ENCODE measurements at places on chromosomes 3 and 15.

DNA sequence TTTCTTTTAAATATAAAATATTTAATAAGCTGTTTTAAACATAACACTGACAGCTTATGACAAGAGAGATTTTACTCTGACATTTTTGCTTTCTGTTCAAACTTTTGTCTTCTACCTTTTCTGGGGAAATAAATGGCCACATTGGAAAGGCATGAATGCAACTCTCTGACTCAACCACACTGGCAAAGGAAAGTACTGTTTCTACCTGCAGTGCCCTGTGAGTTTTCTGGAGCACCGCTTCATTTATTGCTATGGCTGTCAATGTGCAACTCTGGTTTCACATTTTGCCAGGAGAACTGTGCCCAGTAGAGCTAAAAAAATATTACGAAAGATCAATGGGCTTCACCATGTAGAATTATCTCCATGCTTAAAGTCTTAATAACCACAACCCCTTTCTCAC, 15.1 kb downstream of the PDZRN3 start:
- DNase-seq = no peak
- H3K4me1 ChIP-seq = no peaks in the 10 kb centered on the region
- no peak overlapping the region for H3K4me3 ChIP-seq
- peaks cover 4% of the 10 kb centered on the region for H3K27me3 ChIP-seq
- no peak overlapping the region for H3K27ac ChIP-seq
- no peaks in the 10 kb centered on the region for H3K36me3 ChIP-seq

DNA sequence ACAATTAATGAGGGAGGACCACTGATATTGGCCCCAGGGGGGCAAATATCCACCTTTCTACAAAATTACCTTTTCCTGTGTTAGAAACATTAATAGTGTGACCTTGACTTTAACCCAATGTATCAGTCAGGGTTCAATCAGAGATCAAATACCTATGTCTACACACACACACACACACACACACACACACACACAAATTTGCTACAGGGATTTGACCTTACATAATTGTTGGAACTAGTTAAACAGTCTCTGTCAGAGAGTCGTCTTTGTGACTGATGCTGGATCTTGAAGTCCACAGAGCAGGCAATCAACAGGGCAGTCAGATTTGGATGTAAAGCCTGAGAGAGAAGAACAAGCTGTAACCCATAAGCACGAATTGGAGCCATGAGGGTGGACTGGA, 32.5 kb downstream of the TM4SF4 start:
- no peak for DNase-seq
- no peak overlapping the region for H3K27ac ChIP-seq
- H3K27me3 ChIP-seq = peaks cover 3% of the 10 kb centered on the region
- no peak overlapping the region for H3K4me3 ChIP-seq

GRCh38 chr3:4416961-4417360, 50.1 kb downstream of the SUMF1 start:
- H3K27ac ChIP-seq = no peak overlapping the region
- no peaks in the 10 kb centered on the region for H3K4me1 ChIP-seq
- H3K27me3 ChIP-seq = no peaks in the 10 kb centered on the region
- no peak overlapping the region for H3K4me3 ChIP-seq
- H3K36me3 ChIP-seq = peaks cover 4% of the 10 kb centered on the region
- DNase-seq = no peak

GRCh38 chr3:45042162-45042561, 16.1 kb downstream of the CLEC3B start:
- no peak overlapping the region for H3K4me3 ChIP-seq
- H3K4me1 ChIP-seq = peaks cover 26% of the 10 kb centered on the region
- H3K36me3 ChIP-seq = no peaks in the 10 kb centered on the region
- DNase-seq = no peak
- no peaks in the 10 kb centered on the region for H3K27me3 ChIP-seq
- peak overlapping the region; percentile 31 for H3K27ac ChIP-seq

GRCh38 chr3:156750874-156751245, 75.3 kb upstream of the LEKR1 start:
- no peaks in the 10 kb centered on the region for H3K4me1 ChIP-seq
- no peak overlapping the region for H3K27ac ChIP-seq

GRCh38 chr3:105365391-105366325, 1.1 kb upstream of the ALCAM start:
- no peaks in the 10 kb centered on the region for H3K27me3 ChIP-seq
- no peak overlapping the region for H3K4me3 ChIP-seq
- no peak for DNase-seq
- peaks cover 44% of the 10 kb centered on the region for H3K4me1 ChIP-seq
- H3K36me3 ChIP-seq = no peaks in the 10 kb centered on the region

DNA sequence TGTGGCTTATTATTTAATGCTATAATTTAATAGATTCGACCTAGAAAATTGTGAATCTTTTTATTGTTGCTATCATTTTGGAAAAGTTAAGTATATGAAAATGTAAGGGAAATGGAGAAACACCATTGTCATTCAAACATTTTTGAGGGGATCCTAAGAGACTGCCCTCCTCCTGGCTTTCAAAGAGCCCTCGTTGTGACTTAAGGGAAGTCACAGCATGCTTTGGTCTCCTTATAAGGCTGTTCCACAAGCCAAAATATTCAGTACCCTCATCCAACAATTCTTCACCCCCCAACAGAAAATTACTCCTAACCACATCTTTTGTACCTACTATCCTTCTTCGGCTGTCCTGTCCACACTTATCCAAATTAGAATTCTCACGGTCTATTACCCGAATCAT, 140.2 kb downstream of the GBE1 start:
- peaks cover 54% of the 10 kb centered on the region for H3K36me3 ChIP-seq
- H3K4me3 ChIP-seq = no peak overlapping the region
- H3K27ac ChIP-seq = no peak overlapping the region
- H3K4me1 ChIP-seq = no peaks in the 10 kb centered on the region

DNA sequence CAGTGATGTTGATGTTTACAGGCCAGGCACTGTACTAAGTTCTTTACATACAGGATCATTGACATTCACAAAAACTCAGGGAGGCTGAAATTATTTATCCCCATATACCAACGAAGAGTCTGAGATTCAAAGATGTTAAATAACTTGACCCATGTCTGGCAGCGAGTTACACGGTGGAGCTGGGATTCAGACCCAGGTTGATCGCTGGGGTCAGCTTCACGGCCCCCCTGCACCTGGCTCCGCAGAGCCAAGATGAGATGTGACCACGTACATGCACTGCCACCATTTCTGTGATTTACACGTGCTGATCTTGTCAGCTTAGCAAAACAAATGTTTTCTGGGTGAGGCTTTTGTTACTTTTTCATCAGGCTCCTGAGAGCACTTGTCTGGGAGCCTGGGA, 109.8 kb downstream of the EEFSEC start:
- peaks cover 28% of the 10 kb centered on the region for H3K36me3 ChIP-seq
- DNase-seq = no peak
- H3K4me1 ChIP-seq = no peaks in the 10 kb centered on the region
- no peak overlapping the region for H3K27ac ChIP-seq

DNA sequence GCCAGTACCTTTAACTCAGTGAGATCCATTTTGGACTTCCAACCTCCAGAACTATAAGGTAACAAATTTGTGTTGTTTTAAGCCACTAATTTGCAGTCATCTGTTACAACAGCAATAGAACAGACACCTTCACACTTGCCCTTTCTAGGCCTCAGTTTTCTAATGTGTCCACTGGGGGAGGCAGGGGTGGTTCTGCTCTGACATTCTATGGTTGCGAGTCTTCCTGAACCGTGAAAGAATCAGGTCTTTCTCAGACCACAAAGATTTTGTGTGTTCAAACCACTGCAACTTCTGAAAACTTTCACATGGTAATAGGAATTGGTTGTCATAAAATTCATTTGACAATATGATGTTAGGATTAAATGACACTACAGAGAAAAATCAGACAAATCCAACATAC, 26.8 kb upstream of the CSTA start:
- H3K4me3 ChIP-seq = no peak overlapping the region
- no peaks in the 10 kb centered on the region for H3K4me1 ChIP-seq
- H3K27ac ChIP-seq = no peak overlapping the region
- H3K27me3 ChIP-seq = no peaks in the 10 kb centered on the region
- H3K36me3 ChIP-seq = no peaks in the 10 kb centered on the region

DNA sequence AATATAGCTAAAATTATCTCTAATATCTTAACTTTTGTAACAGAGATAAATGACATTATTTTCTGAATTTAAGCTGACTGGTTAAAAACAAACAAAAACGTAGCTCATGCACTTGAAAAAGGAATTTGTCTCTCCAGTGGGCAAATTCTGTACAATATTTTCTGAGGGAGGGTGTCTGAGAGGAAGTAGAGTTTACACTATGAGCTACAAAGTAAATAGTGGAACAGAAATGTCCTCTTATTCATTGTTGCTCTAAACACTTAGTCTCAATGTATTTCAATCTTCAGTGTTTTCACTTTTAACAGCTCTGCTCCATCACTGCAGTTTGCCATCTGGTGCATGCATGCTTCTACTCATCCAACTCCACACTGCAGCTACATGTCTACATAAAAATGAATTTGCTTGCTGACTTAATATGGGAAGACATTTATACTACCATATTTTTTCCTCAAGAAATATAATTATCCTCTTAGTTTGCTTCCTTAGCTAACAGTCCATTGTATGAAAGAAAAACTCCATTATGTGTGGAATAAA, 817.4 kb upstream of the LMCD1 start:
- H3K4me3 ChIP-seq = no peak overlapping the region
- no peaks in the 10 kb centered on the region for H3K27me3 ChIP-seq
- H3K27ac ChIP-seq = no peak overlapping the region

- no peaks in the 10 kb centered on the region for H3K4me1 ChIP-seq
- no peak overlapping the region for H3K27ac ChIP-seq
- DNase-seq = no peak
- no peak overlapping the region for H3K4me3 ChIP-seq
- H3K36me3 ChIP-seq = no peaks in the 10 kb centered on the region
- H3K27me3 ChIP-seq = no peaks in the 10 kb centered on the region
Measured at GRCh38 chr3:99984139-99984538, 130.2 kb downstream of the FILIP1L start.

GRCh38 chr3:87161013-87161412, 66.1 kb upstream of the CHMP2B start:
- H3K27me3 ChIP-seq = no peaks in the 10 kb centered on the region
- DNase-seq = no peak
- H3K4me1 ChIP-seq = no peaks in the 10 kb centered on the region
- H3K4me3 ChIP-seq = no peak overlapping the region

DNA sequence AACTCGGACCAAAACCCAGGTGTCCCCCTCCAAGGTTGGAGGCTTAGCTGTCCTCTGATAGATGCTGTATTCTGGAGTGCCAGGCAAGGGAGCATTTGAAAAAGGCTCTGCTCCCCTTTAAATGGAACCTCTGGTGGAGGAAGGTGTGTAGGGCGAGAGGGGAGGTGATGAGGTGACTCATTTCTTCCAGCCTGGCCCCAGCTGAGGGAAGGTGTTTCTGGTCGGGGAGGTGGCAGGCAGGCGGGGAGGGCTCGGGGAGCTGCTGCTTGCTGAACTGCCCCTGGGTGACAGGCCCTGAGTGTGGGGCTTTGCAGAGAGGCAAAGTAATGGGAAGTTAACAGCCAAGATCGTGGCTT, 18.8 kb downstream of the PSTPIP1 start:
- no peak overlapping the region for H3K27ac ChIP-seq
- DNase-seq = no peak
- no peaks in the 10 kb centered on the region for H3K27me3 ChIP-seq

DNA sequence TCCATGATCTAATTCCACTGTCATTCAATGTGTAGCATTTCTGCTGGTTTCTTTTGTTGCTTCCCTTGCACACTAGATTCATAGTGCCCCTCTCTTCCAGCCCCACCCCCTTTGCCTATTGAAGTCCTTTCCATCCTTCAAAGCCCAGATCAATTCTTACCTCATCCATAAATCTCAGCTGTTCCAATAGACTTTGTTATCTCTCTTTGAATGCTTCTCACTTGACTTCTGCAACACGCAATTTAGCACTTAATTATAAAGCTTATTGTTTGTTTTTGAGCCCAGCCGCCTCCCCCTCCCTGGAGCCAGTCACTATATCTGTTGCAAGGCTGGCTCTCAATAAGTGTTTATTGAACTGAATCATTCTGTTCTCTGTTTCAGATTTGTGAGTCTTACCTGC, 174.6 kb upstream of the TBL1XR1 start:
- H3K36me3 ChIP-seq = no peaks in the 10 kb centered on the region
- H3K27me3 ChIP-seq = no peaks in the 10 kb centered on the region
- no peak overlapping the region for H3K27ac ChIP-seq
- H3K4me1 ChIP-seq = no peaks in the 10 kb centered on the region
- H3K4me3 ChIP-seq = no peak overlapping the region

DNA sequence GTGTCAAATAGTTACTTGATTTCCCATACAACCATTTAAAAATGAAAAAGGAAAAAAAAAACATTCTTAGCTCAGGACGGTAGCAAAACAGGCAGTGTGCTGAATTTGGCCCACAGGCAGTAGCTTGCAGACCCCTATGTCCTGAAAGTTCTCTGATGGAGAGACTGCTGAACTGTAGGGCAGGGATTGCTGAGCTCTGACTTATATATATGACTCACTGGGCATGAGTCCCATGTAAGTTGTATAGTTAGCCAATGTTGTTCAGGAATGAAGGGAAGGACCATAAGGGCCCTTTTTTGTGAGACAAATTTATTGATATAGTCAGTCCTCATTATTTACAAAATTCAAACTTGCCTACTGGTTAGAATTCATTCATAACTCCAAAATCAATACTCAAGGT, 36.9 kb upstream of the FRMD4B start:
- H3K4me1 ChIP-seq = no peaks in the 10 kb centered on the region
- H3K27ac ChIP-seq = no peak overlapping the region
- no peaks in the 10 kb centered on the region for H3K27me3 ChIP-seq
- no peaks in the 10 kb centered on the region for H3K36me3 ChIP-seq

GRCh38 chr3:11917051-11917450, 70.4 kb upstream of the TAMM41 start:
- DNase-seq = no peak
- H3K4me3 ChIP-seq = no peak overlapping the region
- no peaks in the 10 kb centered on the region for H3K36me3 ChIP-seq
- no peak overlapping the region for H3K27ac ChIP-seq
- peaks cover 4% of the 10 kb centered on the region for H3K27me3 ChIP-seq

GRCh38 chr3:134311265-134311664, 60.6 kb upstream of the RYK start:
- no peaks in the 10 kb centered on the region for H3K27me3 ChIP-seq

- H3K4me1 ChIP-seq = no peaks in the 10 kb centered on the region
- no peaks in the 10 kb centered on the region for H3K27me3 ChIP-seq
- no peaks in the 10 kb centered on the region for H3K36me3 ChIP-seq
- no peak overlapping the region for H3K4me3 ChIP-seq
- H3K27ac ChIP-seq = no peak overlapping the region
Measured at GRCh38 chr15:60494108-60494507, 15.2 kb upstream of the ICE2 start.

- H3K4me1 ChIP-seq = no peaks in the 10 kb centered on the region
- H3K27ac ChIP-seq = no peak overlapping the region
- no peak for DNase-seq
- H3K27me3 ChIP-seq = no peaks in the 10 kb centered on the region
- H3K36me3 ChIP-seq = no peaks in the 10 kb centered on the region
Measured at GRCh38 chr15:32856753-32857152, 138.9 kb downstream of the GREM1 start.

GRCh38 chr3:50603261-50604109, 8.1 kb downstream of the CISH start:
- H3K27me3 ChIP-seq = no peaks in the 10 kb centered on the region
- H3K27ac ChIP-seq = peak overlapping the region; percentile 99
- peaks cover 100% of the 10 kb centered on the region for H3K4me1 ChIP-seq
- DNase-seq = peak; percentile 69
- no peak overlapping the region for H3K4me3 ChIP-seq

GRCh38 chr15:92166029-92166428, 227.7 kb upstream of the ST8SIA2 start:
- no peak overlapping the region for H3K27ac ChIP-seq
- no peaks in the 10 kb centered on the region for H3K4me1 ChIP-seq
- no peak overlapping the region for H3K4me3 ChIP-seq

GRCh38 chr3:8979262-8979661, 16.0 kb upstream of the RAD18 start:
- H3K4me3 ChIP-seq = no peak overlapping the region
- no peak for DNase-seq
- no peaks in the 10 kb centered on the region for H3K4me1 ChIP-seq
- peaks cover 17% of the 10 kb centered on the region for H3K27me3 ChIP-seq
